ENCODE measurements at places on chromosomes 1 and 21.
A peak's percentile ranks its signal among the peaks of the same experiment; 100 is the strongest.

GRCh38 chr1:229871078-229871676 lies 195.9 kb upstream of the GALNT2 start:
- no peak for DNase-seq

DNA sequence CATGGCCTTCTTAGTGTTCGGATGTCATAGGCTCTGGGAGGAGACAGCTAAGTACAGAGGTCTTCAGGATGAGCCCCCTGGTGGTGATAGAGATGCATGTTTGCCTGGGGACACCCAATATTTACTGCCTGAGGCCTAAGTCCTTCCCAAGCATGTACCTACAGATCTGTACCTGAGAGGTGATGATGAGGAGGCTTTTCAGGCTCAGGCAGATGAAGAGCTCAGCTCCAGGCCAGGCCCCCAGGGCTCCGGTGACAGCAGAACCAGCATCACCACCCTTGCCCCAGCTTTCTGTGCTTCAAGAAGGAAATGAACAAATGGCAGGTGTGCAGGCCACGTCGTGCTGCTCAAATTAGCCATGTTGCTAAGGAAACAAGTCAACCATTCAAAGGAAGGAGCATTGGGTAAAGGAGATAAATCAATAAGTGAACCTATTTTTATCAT lies 21.1 kb downstream of the CACNA1E start:
- DNase-seq: no peak

GRCh38 chr1:74775735-74776134 lies 42.8 kb downstream of the TYW3 start:
- DNase-seq: no peak

DNA sequence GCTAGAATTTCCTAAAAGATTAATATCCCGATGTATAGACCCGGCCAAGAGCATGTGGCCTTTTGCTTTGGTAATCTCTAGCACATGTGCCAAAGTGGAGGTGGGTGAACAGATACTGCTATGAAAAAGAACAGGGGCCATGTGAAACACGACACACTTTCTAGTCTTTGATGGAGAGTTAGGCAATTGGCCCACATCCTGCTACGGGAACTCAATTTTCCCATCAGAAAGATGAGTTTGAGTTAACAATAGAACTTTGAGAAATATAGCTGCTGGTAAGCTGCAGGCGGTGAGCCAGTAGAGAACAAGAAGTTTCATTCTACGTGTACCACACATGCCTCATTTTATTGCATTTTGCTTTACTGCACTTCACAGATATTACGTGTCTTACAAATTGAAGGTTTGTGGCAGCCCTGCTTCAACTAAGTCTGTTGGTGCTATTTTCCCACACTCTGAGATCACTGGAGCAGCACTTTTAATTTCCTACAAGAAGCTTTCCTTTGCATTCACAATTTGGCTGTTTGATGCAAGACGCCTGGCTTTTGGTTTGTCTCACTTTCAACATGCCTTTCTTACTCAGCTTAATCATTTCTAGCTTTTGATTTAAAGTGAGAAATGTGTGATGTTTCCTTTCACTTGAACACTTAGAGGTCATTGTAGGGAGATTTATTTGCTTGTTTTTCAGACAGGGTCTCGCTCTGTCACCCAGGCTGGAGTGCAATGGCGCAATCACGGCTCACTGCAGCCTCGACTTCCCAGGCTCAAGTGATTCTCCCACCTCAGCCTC lies 46.3 kb downstream of the HTR6 start:
- DNase-seq: peak; percentile 34

- no peak for DNase-seq
Measured at GRCh38 chr1:42463921-42464320, 835 bp downstream of the CCDC30 start.

GRCh38 chr1:101816262-101816661 lies 180.5 kb downstream of the OLFM3 start:
- DNase-seq: no peak

GRCh38 chr1:111615870-111616715 lies 3.5 kb upstream of the RAP1A start:
- no peak for DNase-seq

GRCh38 chr1:221228594-221228993 lies 349.4 kb downstream of the HLX start:
- no peak for DNase-seq

GRCh38 chr1:64337475-64337874 lies 132.5 kb upstream of the CACHD1 start:
- no peak for DNase-seq

GRCh38 chr1:39672551-39672947 lies 642 bp upstream of the NT5C1A start:
- DNase-seq: no peak

DNA sequence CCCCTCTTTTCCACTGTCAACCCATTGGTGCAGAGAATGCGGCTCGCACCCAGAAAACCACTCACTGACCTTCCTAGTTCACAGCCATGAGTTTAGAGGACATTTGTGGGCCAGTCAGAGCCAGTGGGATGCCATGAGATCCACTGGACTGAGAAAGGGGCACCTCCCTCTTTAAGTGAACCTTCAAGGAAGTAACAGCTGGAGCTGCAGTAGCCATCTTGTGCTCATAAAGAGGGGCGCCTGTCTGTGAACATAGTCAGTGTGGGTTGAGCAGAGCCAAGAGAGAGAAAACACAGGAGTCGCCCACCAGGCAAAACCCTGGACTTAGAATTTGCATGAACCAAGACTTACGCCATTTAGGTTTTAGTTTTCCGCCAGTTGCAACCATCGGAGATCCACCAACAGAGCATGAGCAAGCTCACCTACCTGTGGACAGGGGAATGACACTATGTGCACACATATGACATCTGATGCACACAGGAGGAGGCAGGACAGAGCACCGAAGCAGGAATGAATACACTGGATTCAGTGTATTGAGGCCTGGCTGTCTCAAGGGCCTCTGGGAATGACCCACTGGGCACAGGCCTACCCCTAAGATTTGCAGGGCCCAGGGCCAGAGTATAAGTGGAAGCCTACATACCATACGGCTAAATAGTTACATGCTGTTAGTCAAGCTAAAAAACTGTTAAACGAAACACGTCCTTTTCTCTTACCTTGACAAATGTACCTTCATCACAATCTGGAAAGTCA lies 151.6 kb downstream of the GRIK3 start:
- DNase-seq: no peak

- DNase-seq: no peak
Measured at GRCh38 chr1:205456868-205457745, 1.3 kb upstream of the BLACAT1 start.

GRCh38 chr1:160159846-160160245 lies 8.4 kb downstream of the ATP1A4 start:
- DNase-seq: no peak

DNA sequence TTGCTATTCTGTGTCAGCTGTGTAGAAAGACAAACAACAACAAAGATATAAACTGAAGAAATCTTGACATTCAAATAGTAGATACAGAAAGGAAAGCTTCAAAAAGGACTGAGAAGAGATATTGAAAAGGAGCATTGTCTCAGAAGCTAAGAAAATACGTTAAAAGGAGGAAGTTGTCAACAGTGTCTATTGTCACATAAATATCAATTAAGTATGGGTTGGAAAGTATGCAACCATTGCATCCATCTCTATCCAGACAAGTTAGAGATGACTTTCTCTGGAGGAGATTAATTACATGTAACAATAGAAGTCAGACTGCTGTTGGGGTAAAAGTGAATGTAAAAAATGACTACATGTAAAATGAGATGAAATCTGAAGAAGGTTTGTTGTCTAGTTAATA lies 29.7 kb upstream of the BRINP3 start:
- DNase-seq: no peak

GRCh38 chr1:87017998-87018672 lies 103.7 kb downstream of the HS2ST1 start:
- no peak for DNase-seq

Data from activated T-cell treated with anti-CD3 and anti-CD28 coated beads for 48 hours (primary cell).